ENCODE measurements at places on chromosomes 4 and X. TPM values are rescaled to one million over a fixed set of nuclear protein-coding genes. Genes with fewer than 3 reads are reported as not detected.

DNA sequence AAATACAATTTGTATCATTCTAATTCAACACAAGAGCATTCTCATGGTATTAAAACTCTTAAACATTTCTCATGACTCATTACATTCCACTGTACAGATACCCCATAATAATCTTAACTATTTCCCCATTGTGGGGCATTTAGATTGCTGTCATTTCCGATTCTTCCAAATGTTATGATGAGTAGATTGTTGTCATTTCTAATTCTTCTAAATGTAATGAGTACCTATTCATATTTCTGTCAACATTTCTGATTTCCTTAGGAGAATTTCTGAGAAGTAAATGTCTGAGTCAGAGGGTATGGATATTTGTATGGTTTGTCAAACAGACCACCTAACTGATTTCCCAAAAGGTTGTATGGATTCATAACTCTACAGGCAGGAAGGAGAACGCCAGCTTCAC lies 8.3 kb downstream of the S100G start:
- peak; percentile 45 for DNase-seq

- no peak for DNase-seq
Observed at GRCh38 chr4:118916691-118917289, 28.1 kb downstream of the SYNPO2 start.

DNA sequence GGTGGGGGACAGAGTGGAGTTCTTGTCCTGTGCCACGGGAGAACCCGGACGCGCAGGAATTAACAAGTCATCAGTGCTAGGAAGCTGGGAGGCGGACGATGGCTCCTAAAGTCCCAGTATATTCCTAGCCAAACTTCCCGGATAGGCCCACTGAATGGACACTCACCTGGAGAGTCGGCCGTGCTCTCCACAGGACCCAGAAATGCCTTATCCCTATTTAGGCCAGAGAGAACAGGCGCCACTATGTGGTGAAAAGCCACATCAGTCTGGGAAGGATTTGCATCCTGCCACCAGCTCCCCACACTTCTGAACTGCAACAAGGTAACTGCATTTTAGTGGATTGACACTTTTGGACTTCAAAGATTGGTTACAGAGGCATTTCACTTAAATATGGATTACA lies 1.1 kb downstream of the CFAP299 start:
- peak; percentile 28 for DNase-seq

- no peak for DNase-seq
Observed at GRCh38 chr4:138317175-138317748, 75.1 kb upstream of the SLC7A11 start.

- DNase-seq = no peak
Observed at GRCh38 chr4:86452422-86452891, 92.6 kb upstream of the MAPK10 start.

GRCh38 chr4:156672492-156673305 lies 298.9 kb downstream of the PDGFC start:
- no peak for DNase-seq

- no peak for DNase-seq
Observed at GRCh38 chr4:13860126-13860525, 232.6 kb upstream of the BOD1L1 start.

DNA sequence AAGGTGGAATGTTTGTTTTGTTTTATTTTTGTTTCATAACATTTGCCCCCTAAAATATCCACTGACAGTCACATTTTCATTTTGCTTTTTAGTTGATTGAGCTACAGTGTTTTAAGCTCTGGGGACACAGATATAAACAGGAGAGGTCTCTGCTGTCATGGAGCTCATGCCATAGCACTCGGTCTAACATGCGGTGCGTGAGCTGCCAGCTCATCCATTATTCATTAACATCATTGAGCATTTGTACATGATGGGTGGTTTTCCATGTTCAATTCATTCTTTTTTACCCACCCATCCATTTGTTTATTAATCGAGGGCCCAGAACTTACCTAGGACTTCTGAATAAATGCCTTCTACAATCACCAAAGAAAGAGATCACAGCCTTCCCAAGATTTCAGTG lies 150.1 kb upstream of the SFRP2 start:
- no peak for DNase-seq

- no peak for DNase-seq
Observed at GRCh38 chrX:64427787-64428186, 32.5 kb upstream of the MTMR8 start.

DNA sequence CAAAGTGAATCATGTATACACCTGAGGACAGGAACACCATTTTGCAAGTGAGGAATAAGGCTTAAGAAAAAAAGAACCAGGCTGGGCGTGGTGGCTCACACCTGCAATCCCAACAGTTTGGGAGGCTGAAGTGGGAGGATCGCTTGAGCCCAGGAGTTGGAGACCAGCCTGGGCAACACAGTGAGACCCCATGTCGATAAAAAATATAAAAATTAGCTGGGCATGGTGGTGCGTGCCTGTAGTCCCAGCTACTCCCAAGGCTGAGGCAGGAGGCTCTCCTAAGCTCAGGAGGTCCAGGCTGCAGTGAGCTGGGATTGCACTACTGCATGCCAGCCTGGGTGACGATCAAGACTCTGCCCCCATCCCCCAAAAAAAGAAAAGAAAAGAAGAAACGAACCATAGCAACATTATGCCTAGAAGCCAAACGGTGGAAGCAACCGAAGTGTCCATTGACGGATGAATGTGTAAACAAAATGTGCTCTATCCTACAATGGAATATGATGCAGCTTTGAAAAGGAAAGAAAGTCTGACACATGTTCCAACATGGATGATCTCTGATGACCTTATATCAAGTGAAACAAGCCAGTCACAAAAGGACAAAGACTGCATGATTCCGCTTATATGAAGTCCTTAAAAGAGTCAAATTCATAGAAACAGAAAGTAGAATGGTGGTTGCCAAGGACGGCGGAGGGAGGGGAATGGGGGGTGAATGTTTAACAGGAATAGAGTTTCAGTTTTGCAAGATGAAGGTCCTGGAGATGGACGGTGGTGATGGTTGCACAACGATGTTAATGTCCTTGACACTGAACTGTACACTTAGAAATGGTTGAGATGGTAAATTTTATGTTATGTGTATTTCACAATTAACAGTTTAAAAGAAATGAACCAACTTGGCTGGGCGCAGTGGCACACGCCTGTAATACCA lies 8.6 kb upstream of the KIAA0232 start:
- DNase-seq = no peak

- DNase-seq = no peak
Observed at GRCh38 chr4:157521906-157522305, 301.4 kb downstream of the GRIA2 start.

DNA sequence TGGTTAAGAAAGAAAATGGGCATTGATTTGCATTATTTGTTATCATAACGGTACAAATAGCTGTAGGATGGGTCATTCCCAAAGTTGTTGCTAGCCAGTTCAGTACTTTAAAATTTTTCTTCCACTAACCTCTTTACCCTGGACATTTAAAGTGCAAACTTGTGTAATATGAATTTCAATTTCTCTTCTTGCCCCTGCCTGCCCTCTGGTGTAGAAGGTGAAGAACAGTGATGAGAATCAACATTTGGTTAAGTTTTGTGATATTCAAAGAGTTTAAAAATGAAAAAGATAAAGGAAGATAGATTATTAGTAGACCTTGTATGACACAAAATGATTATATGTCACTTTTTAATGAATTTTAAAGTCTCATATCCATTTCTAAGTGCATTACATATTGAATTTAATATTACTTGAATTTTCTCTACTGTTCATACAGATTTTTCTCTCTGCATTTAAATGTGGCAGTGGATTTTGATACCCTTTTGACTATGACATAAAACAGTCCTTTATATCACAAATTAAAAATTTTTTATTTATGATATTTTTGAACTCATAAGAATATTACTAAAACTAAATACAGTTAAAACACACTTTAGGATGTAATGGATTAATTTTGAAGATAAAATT lies 337.7 kb downstream of the BMPR1B start:
- no peak for DNase-seq

GRCh38 chr4:109977854-109978501 lies 65.3 kb downstream of the EGF start:
- no peak for DNase-seq

DNA sequence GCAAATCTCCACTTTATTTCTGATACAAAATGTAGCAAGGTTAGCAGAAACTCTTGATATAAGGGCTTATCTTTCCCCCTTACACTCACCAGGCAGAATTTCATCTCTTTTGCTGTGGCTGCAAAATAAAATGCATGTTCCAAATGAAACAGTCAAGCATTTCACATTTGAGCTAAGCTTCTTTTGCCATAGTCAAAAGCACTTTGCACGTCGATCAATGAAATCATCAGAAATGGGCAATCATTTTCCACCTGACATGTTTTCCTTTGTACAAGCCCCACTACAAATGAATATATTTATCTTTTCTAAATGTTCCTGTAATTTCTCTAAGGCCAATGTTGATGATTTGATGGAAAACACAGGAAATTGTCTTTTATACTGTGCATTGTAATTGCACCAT lies 178.4 kb downstream of the ANKRD50 start:
- no peak for DNase-seq

DNA sequence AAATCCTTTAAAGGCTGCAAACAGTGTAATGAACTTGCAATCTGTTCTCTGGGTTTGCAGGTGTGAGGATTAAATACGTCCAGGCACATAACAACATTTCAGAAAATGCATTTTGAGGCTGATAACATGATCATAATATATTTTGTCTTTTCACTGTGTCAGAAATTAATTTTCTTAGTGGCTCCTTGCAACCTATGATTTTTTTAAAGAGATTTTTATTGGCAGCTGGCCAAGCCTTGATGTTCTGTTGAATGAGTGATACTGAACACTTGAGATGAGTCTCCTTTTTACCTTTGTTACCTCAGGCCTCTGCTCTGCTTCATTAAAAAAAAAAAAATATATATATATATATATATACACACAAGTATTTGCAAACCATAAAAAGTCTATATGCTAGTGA lies 68.2 kb upstream of the TENM3 start:
- no peak for DNase-seq

DNA sequence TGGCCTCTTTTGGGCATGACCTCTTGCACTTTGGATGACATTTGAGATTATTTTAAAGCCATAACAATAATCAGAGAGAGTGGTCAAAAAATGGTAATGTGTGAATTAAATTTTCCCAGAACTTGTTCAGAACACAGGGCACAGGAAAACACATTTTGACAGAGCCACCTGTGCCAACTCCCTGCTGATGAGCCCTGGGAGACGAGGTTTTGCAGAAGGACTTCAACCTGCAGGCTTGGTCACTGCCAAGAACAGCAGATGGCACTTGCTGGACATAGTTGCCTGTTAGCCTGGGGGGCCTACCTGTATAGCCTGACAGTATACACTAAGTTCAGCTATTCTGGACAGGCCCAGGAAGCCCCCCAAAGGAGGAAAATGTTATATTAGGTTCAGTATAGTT lies 277.8 kb upstream of the EMCN start:
- DNase-seq = no peak

GRCh38 chr4:83340692-83341343 lies 6.2 kb upstream of the HPSE start:
- no peak for DNase-seq

DNA sequence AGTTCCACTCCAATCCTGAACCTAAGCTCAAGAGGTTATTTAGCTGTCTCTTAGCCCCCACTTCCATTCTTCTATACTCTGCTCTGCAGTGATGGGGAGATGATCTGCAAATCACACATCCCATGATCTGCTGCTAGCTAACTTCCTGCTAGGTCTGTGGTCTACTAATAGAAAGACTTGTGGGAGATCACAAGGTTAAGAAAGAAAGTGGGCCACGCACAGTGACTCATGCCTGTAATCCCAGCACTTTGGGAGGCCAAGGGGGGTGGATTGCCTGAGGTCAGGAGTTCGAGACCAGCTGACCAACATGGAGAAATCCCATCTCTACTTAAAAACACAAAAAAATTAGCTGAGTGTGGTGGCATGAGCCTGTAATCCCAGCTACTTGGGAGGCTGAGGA lies 471.1 kb upstream of the NWD2 start:
- no peak for DNase-seq

DNA sequence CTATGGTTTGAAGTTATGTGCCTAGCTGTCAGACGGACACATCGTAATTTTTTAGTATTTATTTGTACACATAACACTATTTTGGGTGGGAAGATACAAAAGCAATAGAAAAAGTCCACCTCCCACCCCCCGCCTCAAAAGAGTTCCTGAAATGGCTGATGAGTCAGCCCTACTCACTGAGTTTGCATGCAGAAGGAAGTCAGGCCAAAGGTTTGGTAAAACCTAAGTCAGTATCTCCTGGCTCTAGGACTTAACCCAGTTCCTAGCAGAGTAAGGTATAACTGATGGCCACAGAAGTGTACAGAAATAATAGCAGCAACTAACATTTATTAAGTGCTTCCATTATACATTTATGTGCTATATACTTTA lies 2.9 kb upstream of the KLHL2 start:
- DNase-seq = no peak

DNA sequence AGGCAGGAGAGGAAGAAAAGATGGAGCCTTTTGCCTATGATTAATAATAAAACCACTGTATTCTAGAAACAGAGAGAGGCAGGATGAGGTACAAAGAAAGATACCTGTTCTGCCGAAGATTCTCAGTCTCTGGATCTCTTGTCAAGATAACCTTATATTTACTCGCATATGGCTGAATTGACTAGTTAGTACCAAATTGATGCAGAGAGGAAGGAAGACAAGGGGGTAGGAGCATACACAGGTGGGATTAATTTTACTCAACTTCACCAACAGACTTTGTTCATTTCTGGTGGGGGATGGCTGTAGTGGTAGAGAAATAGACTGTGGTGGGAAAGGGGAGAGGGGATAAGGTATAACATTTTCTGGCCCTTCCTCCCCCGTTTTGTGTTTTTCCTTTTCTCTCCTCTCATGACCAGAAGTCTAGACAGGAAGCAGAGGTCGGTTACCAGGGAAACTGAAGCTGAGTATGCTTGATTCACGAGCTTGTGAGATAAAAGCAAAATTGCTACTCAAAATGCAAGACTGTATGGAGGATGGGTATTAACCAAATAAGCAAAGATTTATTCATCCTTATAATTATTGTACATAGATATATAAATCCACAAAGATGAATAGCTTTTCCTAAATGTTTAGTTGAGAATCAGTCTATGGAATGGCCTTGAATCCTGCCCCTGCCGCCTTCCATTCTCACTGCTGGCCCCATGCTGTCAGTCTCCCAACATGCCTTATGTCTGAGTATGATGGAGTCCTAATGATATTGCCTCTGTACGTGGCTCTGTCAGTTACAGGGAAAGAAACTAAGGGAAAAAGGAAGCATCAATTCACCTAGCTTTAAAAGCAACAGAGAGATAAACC lies 17.8 kb upstream of the PAGE2B start:
- DNase-seq = peak; percentile 4

Gene H2BW2
- total RNA-seq = not detected

Gene RBPJ
- 96.6 TPM for total RNA-seq

Gene VBP1
- 172 TPM for total RNA-seq

Gene TMEM150C
- total RNA-seq = 0.06 TPM

Gene RHOXF2
- not detected for total RNA-seq

Gene DRD5
- total RNA-seq = not detected

Gene HTRA3
- total RNA-seq = not detected

Gene SSX4B
- total RNA-seq = 0.11 TPM

Gene IL9R
- not detected for total RNA-seq

Gene MAGEB16
- total RNA-seq = not detected

Gene NDUFA1
- 82.7 TPM for total RNA-seq

Gene ESX1
- not detected for total RNA-seq

Measured in SJSA1 (cell line).